ENCODE measurements at places on chromosomes 6 and 20.

DNA sequence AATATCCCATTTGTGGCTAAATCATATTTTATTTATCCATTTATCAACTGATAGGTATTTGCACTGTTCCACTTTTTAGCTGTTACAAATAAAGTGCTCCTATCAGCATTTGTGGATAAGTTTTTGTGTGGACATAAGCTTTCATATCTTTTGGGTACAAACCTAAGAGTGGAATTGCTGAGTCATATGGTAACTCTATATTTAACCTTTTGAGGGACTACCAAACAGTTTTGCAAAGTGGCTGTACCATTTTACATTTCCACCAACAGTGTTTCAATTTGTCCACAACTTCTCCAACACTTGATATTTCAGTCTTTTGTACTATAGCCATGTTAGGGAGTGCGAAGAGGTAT is 23.6 kb upstream of the ECHDC1 start:
- DNase-seq = no peak

- no peak for DNase-seq
These were observed 47.9 kb downstream of the TOX2 start for GRCh38 chr20:43962530-43962929.

DNA sequence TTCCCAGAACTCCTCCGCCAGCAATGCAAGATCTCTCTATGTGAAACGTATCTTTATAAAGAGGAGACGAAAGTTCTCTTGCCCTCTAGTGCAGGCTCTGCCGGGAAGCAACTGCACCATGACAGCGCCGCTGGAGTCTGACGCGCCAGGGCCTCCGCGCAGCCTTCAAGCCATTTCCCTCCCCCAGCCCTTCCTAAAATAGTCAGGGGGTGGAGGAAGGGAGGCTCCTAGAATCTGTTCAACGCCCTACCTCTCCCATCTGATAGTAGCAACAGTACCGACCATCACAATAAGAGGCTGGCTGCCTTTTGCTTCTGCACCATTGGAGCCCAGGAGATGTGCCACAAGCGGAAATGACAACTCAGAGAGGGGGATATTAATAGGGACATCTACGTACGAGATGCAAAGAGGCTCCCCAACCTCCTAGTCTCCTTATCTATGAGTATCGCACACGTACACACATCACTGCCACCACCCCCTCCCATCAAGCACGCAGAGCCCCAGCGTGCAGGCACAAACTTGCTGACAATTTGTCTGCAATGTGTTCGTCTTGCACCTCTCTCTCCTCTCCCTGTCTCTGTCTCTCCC is 1.0 kb downstream of the SYNE1 start:
- DNase-seq = no peak

- no peak for DNase-seq
These were observed 48.1 kb downstream of the NKX2-2 start for GRCh38 chr20:21465799-21466198.

- no peak for DNase-seq
These were observed 143.3 kb downstream of the TAF4 start for GRCh38 chr20:61922411-61922810.

GRCh38 chr6:43228951-43229802 is at the start of gene DNPH1:
DNPH1 (minus strand) TSS chr6:43229481; CDS start chr6:43229456, 25 bp downstream.
- peak; percentile 42 for DNase-seq

GRCh38 chr6:87465051-87465450 is 7.7 kb upstream of the SLC35A1 start:
- no peak for DNase-seq

- no peak for DNase-seq
These were observed 173.6 kb downstream of the CDC5L start for GRCh38 chr6:44561060-44561623.

DNA sequence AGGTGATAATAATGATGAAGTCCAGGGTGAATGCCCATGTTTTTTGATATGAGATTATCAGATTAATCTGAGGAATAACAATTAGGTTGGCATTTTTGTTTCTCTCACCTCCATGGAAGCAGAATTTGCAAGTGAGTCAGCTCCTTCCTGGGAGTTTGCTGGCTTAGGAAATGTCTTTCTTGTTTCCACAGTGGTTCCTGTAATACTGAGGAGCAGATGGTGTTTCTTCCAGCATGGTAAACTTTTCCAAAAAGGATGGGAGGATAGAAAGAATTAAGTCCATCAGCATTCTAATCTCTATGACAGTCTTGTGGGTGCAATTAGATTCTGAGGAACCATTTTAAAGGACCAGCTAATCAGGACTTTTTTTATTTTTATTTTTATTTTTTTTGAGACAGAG is 40.5 kb downstream of the SNAP25 start:
- DNase-seq = no peak

GRCh38 chr20:43667341-43668132 is 623 bp downstream of the MYBL2 start:
- DNase-seq = no peak

DNA sequence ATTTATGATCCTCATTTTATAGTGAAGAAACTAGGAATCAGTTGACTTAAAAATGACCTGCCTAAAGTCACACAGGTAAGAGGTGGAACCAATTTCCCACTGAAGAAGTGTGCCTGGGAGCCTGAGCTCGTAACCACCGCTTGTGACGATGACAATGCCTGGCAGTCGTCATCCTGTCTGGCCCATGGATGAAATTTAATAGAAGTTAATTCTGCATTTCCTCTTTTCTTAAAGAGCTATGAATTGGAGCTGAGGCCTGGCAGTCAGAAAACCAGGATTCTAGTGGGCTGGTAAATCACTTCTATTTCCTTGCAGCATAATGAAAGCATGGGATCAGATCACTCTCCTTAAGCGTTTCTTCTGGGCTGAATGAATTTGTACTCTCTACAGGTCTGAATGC is 200.0 kb upstream of the SGK1 start:
- peak; percentile 52 for DNase-seq

DNA sequence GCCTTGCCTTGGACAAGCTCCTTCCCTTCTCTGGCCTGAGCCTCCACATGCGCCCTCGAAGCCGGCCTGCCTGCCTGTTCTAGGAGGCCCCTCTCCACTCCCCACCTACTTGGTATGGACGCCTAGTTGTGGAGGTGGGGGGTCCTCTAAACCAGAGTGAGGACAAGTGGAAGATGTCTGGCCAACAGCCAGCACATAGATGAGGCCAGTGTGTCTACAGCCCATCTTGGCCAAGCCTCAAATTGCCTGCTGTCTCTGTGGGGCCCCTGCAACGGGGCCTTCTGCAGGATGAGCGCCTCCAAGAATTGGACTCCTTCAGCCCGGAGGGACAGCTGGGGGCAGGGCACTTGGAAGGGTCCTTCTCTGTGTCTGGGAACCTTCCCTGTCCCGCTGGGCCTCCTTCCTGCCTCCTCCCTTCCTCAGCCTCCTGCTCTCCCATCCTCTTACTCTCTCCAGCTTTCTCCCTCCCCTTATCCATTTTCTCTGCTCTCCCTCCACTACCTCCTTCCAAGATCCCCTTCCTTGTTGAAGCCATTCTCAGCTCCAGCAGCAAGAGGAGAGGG is 1.6 kb downstream of the MDFI start:
- no peak for DNase-seq

DNA sequence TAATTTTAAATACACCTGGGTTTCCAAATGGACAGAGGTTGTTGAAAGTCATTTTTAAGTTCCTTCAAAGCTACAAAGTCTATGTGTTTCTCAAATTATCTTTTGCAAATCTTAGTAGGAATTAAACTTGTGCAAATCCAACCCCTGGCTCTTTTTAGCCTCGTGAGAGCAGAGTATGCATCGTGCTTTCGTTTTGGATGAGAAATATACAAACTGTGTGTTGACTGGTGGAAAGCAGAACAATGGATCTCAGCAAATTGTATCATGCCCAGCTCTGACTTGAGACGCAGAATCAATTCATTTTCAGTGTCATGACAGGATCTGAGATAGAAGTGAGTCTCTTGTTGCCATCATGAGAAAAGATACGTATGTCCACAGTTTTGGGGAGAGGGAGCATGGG is 542.4 kb upstream of the FLRT3 start:
- no peak for DNase-seq

- no peak for DNase-seq
These were observed 768.8 kb upstream of the SLC35B3 start for GRCh38 chr6:9204171-9204570.

DNA sequence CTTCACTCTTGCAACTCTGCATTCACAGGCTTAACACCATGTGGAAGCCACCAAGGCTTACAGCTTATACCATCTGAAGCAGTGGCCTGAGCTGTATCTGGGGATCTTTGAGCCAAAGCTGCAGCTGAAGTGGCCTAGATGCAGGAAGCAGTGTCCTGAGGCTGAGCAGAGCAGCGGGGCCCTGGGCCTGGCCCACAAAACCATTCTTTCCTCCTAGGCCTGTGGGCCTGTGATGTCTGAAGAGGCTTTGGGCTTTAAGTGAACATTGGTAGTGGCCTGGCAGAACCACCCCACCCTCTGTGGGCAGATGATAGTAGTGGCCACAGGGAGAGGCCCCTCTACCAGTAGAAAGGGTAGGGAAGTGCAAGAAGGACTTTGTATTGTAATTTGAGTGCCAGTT is 6.9 kb upstream of the PREP start:
- no peak for DNase-seq

DNA sequence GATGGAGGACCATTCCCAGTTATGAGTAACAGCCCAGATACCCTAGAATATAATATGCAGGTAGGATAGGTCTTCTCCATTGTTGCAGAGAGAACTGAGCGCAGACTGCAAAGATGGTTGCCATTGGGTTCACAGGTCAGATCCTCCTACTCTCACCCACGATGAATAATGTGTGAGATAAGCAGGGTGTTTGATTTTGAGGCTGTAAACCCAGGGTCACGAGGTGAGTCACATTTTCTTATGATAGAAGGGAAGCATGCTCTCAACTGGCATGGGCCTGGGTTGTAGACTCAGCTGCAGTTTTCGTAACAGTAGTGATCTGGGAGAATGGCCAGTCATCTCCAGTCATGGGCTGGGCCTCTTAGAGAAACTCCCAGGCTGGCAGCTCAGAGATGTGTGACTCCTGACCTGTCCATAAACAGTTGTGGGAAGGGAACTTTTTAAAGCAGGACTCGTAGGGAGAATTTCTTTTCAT is 74.2 kb downstream of the CD164 start:
- peak; percentile 85 for DNase-seq

DNA sequence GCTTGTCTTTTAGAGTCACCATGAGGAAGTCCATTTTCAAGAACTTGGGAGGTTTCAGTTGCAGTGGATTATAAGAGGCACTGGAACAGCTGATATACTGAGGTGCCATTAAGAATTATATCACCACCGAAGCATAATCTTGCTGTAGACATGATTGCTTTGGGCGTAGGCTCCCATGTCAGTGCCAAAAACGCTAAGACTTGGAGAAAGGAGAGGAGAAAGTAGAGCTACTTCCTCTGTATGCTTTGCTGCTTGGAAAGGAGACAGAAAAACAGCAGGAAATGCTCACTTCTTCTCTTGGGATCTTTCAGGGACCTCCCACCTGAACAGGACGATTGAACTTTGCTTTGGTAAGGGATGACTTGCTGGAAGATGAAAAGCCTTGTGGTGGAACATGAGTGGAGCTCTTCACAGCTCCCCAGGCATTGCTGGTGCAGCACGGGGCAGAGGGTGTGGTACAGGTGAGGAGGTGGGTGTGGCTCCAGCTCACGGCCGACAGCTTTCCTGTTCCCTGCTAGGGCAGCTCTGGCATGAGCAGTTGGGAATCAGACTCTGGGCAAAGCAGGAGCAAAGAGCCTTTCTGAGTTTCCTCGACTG is 190.4 kb upstream of the JAG1 start:
- DNase-seq = no peak

DNA sequence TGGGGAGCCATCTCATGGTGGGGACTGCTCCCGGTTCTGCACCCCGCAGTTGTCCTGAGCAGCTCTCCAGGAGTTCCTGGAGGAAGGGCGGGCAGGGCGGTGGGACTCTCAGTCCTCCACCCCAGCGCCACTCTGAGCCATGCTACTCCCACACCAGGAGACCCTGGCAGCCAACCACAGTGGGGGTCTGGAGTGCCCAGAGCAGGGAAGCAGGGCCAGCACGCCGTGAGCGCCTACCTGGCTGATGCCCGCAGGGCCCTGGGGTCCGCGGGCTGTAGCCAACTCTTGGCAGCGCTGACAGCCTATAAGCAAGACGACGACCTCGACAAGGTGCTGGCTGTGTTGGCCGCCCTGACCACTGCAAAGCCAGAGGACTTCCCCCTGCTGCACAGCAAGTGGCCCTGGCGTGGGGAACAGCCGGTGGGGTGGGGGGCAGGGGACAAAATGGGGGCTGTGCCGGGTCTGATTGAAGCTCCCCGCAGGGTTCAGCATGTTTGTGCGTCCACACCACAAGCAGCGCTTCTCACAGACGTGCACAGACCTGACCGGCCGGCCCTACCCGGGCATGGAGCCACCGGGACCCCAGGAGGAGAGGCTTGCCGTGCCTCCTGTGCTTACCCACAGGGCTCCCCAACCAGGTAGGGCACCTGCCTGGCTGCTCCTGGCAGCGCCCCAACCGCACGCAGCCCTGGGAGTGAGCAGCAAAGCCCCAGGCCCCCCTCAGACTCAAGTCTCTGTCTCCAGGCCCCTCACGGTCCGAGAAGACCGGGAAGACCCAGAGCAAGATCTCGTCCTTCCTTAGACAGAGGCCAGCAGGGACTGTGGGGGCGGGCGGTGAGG is 1.6 kb upstream of the TNFRSF6B start:
- DNase-seq = no peak

- no peak for DNase-seq
These were observed 283.7 kb downstream of the ESR1 start for GRCh38 chr6:152091201-152091600.

DNA sequence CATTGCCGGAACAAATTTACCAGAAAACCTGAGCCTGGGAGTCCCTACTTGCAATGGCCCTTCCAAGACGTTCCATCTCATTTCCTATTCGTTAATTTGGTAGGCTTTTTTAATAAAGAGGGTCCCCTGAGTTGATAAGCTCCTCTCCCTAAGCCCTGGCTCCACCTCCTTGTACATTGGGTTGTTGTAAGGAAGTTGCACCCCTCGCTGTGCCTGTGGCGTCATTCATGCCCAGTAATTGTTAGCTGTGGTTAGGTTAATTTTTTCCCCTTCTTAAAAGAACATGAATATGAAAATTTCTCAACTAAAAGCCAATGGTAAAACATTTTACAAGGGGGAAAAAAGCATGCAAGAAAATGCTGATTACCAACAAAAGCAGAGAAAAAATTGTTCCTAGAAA is 91.9 kb downstream of the SLC24A3 start:
- peak; percentile 48 for DNase-seq

GRCh38 chr20:33697129-33697528 is 10.9 kb upstream of the E2F1 start:
- DNase-seq = no peak

GRCh38 chr6:37556881-37557644 is 57.4 kb upstream of the CCDC167 start:
- DNase-seq = no peak

GRCh38 chr20:29301624-29302259 is 1955.7 kb upstream of the DEFB115 start:
- DNase-seq = no peak

- peak; percentile 75 for DNase-seq
These were observed 27.3 kb downstream of the NQO2 start for GRCh38 chr6:3026791-3027626.

GRCh38 chr6:139650941-139651340 is 276.5 kb upstream of the CITED2 start:
- DNase-seq = no peak

DNA sequence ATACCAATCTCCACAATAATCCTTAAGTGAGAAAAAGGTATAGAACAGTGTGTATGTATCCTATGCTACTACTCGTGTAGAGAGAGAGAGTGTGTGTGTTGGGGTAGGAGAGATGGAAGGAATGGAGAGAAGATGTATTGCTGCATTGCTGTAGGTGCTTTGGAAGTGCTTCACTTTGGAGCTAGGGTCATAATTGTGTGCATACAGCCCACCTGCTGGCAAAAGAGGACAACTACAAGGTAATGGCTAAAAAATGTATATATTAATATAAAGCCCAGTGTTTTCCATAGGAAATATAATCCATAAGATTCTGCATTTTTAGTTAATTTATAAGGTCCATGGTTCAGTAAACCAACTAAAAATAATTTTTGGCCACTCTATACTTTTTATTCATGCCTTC is 36.1 kb downstream of the SERAC1 start:
- DNase-seq = peak; percentile 29
